ENCODE measurements at places on chromosomes 11 and 22.

DNA sequence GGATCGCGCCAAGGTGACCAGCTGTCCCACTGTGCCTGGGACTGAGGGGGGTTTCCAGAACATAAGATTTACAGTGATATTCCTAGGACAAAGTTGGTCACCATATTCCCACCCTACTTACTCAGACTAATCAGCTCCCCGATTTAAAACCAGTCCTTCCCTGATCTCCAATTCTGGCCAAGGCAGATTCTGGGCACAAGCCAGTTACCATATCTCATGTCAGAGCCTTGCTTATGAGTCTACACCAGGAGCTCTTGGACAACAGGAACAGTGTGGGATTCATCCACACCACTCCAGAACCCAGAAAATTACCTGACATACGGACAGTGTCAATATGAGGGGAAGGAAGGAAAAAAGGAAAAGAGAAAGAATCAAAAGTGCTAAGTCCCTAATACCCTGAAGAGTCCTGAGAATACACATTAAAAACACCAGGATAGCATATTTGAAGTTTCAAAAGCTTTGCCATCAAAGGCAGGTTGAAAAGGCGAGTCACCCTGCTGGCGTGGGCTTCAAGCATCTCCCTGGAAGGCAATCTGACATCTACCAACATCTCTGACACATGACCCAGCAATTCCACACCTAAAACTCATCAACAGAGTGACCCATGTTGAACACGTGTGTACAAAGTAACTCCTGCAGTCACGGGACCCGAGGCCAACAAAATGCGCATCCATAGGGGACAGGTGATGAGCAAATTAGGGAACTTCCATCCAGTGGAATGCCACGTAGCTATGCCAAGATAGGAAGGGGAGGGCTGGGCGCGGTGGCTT lies 8.0 kb upstream of the IL2RB start:
- no peak for DNase-seq

GRCh38 chr22:20618488-20618887 lies 111.1 kb downstream of the MED15 start:
- DNase-seq = no peak

DNA sequence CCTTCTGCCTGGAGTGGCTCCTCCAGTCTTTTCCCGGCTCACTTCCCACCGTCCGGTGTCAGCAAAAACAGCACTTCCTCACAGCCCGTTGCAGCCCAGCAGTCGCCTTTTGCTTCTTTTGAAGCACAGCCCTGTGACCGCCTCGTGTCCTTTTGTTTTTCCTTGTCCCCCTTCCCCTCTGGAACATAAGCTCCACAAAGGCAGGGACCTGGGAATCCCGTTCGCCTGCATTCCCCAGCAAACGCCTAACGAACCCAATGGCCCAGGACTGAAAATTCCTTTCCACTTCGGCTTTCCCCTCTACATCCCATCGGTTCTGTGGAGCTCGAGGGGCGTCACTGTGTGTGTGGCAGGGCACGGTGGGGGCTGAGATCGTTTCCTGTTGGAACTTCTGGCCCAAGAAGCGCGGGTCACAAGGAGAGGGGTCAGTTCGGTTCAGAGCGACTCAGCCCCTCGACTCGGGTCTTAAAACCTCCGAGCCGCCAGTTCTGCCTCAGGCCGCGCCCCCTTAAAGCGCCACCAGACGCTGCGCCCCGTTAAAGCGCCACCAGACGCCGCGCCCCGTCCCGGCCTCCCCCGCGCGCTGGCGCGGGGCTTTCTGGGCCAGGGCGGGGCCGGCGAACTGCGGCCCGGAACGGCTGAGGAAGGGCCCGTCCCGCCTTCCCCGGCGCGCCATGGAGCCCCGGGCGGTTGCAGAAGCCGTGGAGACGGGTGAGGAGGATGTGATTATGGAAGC lies 841 bp downstream of the RIC8A start:
- DNase-seq = no peak

GRCh38 chr11:65102142-65103095 lies 6.4 kb downstream of the VPS51 start:
- DNase-seq = no peak

DNA sequence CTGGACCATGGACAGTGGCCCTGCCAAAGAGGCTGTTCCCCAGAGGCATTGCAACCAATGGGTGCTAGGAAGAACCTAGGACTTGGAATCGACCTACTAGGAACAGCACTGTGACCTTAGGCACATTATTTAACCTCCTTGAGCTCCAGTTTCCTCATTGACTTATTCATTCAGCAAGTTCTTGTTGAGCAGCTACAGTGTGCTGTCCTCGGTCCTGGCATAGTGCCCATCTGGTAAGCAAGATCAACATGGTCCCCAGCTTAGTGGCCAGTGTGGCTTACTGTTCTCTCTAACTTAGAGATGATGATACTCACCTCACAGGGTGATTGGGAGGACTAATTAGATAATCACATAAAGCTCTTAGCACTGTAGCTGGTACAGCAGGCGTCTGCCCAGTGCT lies 8.2 kb downstream of the ABCG4 start:
- no peak for DNase-seq

- DNase-seq = no peak
Measured at GRCh38 chr11:65445101-65445603, 22.6 kb downstream of the NEAT1 start.

DNA sequence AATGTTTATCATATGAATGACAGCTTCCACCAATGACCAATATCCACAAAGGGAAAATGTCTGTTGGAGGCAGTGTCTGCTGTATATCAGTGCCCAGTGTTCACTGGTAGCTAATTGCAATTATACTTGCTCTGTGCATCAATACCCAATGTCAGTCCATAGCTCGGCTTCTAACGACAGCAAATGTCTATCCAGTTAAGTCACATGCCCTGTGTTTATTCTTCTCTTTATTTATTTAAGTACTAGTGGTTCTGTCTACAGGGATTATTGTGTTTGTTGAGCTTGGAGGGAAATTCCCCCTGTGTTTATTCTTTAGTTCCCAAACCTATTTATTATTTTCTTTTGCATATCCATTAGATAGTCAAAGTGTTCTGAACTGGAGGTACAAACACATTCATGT lies 18.6 kb downstream of the TSKU start:
- DNase-seq = no peak

- DNase-seq = peak; percentile 80
Measured at GRCh38 chr11:86811637-86812321, 11.4 kb downstream of the PRSS23 start.

DNA sequence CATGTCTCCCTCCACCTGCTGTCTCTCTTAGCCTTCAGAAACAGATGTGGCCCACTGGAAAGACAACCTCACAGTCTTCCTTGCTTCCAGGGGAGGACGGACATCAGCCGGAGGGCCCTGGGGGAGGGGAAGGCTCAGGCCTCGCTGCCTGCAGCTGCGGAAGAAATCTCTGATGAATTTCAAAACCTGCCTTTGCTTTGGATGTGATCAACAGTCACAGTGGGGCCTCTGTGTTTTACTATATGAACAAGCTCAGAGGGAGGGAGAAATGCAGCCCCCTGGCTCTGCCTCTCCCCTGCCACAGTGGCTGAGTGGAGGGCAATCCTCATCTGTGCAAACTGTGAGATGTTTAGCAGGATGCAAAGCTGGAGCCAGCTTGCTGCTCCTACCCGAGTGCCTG lies 282.8 kb downstream of the NTM start:
- no peak for DNase-seq

DNA sequence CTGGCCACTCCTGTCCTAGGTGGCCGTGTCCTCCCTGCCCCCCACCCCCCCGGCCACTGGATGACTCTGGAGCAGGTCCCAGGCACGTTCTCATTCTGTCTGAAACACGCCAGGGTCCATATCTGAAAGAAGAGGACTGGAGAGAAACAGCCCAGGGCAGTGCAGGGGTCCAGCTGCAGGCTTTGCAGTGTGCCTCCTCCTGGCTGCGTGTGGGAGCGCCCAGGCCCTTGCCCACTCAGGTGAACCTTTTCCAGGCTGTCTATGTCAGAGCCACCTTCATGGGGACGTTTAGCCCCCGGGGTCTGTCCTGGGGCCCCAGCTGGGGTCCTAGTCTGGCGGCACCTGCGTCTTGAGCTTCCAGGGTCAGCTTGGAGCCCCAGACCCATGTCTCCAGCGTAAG lies 15.6 kb downstream of the GRAMD4 start:
- DNase-seq = no peak

DNA sequence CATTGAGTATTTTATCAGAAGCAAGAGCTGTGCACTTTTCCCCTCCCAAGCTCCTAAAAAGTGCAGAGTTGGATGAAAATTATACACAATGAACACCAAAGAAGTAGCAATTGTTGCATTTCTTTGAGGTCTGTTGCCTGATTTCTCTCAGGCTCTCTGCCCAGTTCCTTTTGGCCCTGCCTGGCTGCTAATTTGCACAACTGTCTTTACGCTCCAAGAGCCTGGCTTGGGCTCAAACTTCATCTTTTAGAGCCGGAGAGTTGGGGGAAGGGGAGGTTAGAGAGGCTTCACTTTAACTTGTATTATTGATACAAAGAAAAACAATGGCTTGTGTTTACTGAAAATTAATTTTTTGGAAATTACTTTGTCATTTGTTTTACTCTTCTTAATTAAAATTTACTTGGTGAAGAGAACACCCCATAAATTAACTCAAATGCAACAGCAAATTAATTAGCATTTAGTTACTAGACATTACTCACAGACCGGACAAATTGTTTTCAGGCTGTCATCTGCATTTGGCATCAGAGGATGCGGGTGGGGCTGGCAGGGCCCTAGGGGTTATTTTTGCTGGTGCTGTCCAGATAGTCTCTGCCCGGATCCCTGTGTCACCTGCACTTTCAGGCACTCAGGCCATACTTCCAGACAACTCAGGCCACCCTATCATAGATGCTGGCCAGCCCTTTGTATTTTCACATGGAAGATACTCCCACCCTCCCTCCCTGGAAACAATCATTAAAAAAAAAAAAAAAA lies 407.3 kb downstream of the NXPE2 start:
- DNase-seq = no peak

DNA sequence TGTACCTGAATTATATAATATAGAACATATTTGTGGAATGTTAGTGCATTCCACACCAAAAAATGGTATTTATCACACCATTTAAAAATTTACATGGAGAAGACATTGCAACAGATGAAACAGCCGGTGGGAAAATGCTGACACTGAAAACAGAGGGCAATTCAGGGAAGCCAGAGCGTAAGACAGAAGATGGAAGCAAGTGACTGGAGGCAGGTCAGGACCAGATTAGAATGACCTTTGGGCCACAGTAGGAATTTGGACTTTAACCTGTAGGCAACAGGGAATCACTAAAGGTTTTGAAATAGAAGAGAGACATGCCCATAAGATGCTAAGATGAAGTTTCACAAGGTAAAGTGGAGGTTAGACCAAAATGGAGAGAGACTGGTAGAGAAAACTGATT lies 60.5 kb downstream of the METTL15 start:
- DNase-seq = no peak

GRCh38 chr11:85109141-85109540 lies 518.0 kb downstream of the DLG2 start:
- DNase-seq = no peak

DNA sequence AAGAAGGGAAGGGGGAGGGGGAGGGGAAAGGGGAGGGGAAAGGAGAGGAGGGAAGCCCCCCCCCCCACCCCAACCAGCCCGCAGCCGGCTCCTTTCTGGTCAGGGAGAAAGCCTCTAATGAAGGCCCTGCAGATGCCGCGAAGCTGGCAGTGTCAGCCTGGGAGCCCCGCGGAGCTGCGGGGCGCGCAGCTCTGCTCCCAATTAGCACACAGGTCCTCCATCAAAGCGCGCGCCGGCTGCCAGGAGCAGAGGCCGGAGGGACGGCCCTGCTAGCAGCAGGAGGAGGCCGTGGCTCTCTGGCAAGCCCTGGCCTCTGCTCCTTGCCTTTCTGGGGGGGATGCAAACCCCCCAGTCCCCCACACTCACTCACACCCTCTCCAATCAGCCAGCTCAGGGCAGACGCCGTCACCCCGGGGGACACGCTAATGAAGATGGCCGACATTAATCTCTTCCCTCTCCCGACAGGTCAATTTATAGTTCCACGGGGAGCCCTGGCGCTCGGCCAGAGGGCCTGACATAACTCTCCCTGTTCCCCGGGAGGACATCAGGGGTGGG lies 70.5 kb upstream of the TCF20 start:
- DNase-seq = no peak

DNA sequence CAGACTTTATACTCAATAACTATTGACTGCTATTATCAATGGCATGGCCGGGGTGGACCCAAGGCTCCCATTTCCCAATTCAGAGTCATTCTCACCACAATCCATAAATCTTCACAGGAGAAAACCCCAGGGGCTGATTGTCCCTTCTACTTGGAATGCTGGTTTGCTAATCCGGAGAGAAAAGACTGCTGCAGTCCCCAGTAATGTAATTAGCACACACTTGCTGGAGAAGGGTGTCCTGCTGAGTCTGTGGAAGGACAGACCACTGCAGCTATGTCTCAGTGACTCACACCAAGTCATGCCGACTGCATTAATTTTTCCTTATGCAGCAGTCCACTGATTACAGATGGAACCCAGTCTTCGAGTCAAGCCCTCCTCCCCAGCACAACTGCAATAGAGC lies 5.9 kb upstream of the ETS1 start:
- no peak for DNase-seq

DNA sequence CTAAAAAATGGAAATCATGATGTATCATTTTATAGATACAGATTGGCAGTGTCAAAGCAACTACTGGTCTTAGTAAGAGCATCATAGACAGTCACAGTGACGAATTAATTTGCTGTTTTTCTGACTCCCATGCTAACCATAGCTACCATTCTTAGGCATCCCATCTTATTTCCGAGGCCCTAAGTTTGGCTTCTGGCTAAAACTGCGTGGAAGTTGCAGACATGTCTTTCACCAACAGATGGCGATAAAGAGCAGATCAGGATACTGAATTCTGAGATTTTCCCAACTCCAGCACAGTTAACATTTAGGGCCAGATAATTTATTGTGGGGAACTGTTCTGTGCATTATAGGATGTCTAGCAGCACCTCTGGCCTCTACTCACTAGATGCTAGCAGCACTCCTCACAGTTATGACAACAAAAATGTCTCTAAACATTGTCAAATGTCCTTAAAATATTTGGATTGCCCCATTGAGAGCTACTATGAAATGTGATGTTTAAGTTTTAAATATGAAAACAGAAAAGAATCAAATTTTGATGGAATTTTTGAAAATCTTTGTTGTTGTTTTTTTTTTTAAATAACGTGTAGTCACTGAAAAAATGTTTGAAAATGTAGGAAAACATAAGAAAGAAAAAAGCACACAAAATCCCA lies 16.3 kb downstream of the OR2AG2 start:
- DNase-seq = no peak

GRCh38 chr11:72562431-72562830 lies 111.8 kb downstream of the PDE2A start:
- DNase-seq = peak; percentile 58

- DNase-seq = no peak
Measured at GRCh38 chr11:96062134-96062533, 138.2 kb upstream of the MTMR2 start.

DNA sequence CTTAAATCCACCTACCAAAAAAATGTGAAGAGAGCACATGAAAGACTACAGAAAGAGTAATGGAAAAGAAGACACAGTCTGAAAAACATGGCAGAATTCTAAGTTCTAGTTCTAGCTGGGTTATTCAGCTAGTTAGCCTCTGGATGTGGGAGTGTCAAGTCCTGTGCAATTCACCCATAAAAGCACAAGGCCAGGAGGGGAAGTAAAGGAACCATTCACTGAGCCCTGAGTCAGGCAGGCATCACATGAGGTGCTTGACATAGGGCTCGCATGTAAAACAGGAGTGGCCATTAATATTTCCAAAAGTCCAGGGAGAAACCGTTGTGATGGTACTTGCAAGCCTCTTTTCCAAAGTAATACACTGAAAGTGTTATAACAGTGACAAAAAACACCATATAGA lies 103.7 kb downstream of the GAB2 start:
- DNase-seq = no peak
